ENCODE measurements at places on chromosomes 1 and 21.
A peak's percentile ranks its signal among the peaks of the same experiment; 100 is the strongest.

DNA sequence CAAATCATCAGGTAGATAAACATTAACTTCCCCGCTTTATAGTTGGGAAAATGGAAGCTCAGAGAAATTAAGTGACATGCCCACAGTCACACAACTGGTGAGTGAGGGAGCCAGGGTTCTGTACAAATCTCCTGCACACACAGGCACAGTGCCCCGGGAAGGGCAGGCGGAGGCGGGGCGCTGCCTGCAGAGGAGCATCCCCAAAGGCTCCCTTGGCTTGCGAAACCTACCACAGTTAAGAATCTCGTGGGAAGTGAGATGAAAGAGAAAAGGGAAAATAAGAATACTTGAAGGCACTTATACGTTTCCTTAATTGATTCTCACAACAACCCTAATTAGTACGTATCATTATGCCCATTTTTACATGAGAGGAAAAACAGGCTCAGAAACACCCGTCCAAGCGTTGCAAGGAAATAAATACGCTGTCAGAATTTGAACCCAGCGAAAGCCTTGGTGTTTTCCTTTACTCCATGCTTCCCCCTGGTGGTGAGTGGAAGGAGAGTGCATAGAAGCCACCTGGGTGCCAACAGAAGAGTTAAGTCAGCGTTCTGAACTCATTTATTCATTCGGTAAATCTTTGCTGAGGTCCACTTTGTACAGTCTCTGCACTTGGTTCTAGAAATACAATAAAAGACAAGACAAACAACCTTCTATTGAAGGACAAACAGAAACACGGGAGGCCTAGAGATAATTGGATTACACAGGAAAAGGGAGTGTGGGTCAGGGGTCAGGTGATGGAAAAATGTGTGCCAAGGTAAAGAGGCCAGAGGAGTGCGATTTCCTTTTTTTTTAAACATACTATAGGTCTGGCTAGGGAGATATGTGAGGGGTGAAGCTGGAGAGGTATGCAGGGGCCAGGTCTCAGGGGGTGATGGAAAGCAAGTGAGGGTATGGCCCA lies 28.4 kb downstream of the ACP6 start:
- DNase-seq, result peak; percentile 34

DNA sequence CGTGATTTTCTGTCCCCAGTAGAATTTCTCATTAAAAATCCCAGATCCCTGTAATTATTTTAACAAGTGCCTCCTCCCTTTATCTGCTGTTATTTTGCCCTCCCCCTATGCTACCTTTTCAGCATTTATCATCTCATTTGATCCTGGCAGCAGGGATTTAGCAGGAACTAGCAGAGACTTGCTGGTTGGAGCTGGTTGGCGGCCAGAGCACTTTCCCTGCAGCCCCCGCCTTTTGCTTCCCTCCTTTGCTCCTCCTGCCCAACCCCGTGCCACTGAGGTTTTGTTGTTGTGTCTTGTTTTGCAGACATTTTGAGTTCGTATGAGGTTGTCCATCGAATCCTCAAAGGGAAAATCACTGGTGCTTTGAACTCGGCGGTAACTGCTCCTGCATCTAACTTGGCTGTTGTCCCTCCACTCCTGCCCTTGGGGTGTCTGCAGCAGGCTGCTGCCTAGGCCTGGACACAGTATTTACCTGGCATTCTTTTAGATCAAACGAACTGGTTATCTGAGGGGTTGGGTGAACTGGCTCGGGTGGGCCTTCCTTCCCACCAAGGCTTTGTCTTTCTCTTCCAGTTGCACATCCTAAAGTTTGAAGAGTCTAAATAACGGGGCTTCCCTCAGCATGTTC lies 11.2 kb downstream of the UBE2Q1 start:
- DNase-seq, result no peak

- DNase-seq, result peak; percentile 54
Measured at GRCh38 chr1:182611787-182612186, 7.6 kb upstream of the RGS16 start.

- no peak for DNase-seq
Measured at GRCh38 chr1:64215576-64215975, 12.2 kb downstream of the UBE2U start.

DNA sequence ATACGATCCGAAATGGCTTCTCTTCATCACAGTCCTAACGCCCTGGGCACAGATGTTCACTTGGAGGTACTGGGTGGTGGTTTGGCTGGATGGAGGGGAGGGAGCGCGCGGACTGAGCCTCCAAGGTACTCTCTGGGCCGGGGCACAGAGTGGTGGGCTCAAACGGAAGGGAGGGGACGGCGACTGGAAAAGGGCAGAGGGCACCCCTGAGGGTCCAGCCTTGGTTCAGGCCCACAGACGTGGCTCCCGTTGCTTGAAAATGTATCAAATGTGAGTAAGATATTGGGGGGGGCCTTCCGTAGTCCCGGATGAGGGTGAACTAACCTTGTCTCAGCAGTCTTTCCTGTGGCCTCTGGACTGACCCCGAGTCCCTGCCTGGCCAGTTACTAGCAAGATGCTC lies 463 bp downstream of the IL12RB2 start:
- DNase-seq, result no peak

DNA sequence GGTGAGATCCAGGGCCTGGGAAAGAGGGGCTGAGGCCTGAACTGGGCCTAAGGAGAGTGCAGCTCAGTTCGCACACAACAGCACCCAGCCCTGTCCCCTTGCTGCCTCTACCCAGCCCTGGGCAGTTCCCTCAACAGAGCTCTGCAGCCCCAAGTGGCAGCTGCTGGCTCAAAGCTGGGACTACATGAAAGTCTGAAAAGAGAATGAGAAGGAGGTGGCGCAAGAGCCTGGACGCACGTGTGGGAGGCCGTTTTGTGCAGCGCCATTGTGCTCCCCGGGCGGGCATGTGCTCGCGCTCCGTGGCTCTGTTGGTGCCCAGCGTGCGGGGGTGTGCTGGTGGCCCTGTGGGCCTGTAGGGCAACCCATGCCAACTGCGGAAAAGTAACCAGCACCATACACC lies 10.3 kb downstream of the GPR37L1 start:
- no peak for DNase-seq

GRCh38 chr1:154206196-154206595 lies at the start of gene CFAP141:
Gene CFAP141, minus strand, starts transcription at chr1:154206333. Its CDS starts 26 bp downstream, at chr1:154206307.
- no peak for DNase-seq

DNA sequence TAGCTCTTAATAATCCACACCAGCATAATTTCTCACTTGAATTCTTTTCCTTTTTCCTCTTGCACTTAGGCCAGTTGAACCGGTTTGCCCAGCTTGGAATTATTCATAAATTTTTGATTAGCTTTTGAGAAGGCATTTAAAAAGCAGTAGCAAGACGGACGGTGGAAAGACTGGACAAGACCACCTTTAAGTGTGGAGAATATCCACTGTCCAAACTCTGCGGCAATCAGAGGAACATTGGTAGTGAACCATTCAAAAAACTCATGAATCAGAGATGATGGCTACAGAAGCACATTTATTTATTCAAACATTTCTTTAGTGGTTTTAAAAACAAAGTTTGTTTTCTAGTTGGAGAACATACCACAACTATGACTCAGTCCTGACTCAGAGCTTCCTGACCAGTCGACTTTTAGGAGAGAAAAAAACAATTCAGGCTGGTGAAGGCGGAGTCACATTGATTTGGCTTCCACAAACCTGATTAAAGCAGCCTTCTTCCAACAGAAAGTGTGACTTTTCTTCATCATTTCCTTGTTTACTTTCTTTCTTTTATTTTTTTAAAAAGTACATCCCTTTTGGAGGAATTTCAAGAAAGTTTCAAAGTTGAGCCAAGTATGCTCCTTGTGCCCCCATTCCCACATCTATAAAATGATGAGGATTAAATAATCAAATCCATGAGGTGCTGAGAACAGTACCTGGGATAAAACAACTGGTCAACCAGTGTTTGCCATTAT lies 128.8 kb downstream of the ADSS2 start:
- no peak for DNase-seq

DNA sequence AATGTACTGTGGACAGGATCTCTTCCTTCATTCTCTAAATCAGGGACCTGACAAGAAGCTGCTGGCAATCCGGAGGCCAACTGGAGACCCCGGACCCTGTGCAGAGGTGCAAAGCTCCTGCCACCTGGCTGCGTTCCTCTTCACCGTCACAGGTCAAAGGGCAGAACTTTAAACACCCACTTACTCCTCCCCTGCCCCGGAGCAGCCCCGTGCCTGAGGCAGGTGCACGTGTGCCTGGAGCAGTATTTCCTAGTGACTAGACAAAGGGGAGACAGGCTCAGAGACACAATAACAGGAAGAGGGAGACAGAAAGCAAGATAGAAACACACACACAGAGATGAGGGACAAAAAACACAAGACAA lies 6.6 kb upstream of the PIGC start:
- no peak for DNase-seq

GRCh38 chr1:159829822-159830465 lies 3.3 kb downstream of the SLAMF8 start:
- peak; percentile 39 for DNase-seq

DNA sequence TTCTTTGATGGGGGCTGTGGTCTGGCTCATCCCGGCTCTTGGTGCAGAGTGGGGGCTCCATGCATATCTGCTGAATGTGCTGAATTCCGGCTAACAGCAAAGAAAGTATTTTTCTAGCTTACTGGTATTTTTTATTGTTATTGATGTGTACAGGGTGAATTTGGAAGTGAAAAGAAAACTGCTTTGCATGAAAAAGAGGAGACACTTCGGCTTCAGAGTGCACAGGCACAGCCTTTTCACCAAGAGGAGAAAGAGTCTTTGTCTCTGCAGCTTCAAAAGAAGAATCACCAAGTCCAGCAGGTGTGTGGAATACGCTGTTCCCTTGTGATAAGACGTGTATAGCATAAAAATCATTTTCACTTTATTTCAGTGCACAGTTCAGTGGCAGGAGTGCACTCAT lies 57.6 kb downstream of the PCNT start:
- DNase-seq, result no peak

DNA sequence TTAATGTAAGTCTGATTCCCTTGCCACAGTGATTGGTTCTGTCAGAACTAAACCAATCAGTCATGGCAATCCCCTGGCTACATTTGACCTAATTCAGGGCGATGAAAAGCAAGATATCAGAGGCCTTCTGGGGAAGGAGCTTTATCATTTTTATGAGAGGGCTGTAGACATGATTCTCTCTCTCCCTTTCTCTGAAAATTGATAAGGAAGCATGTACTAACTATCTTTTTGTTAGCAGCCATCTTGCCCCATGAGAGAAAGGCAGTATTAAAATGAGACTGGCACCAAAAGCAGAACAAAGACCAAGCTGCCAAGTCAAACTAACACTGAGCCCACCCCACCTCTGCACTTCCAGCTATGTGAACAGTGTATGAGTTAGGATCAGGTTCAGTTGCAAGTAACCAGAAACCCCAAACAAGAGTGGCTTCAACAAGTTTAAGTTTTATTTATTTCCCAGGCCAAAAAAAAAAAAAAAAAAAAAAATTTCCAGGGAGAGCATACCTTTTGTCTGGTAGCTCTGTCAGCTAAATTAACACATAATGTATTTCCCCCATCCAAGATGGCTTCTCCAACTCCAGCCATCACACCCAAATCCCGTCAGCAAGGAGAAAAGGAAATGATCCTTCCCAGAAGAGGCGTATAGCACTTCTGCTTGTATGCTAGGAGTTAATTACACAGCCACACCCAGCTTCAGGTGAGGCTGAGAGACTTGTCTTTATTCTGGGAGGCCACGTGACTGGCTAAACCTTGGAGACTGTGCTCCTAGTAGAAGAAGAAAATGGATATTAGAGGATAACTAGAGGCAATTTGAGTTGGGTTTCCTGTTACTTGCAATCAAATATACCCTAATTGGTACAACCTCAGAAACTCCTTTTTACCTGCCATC lies 105.8 kb upstream of the RALGPS2 start:
- DNase-seq, result no peak

DNA sequence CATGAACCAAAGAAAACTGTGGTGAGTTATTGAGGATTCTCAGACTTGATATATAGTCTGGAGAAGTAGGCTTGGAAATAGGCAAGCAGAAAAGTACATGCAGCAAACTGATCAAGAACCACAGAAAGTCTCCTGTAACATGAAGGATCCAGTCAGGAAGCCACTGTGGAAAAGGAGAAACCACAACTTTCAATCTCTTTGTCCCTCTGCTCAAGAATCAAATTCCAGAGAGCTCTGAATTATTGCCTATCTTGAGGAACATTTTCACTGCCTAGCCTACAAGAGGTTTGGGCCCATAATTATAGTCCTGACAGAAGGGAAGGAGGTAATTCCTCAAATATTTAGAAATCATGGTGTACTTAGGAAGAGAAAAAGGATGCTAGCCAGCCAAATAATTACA lies 43.0 kb upstream of the ADAMTS1 start:
- DNase-seq, result no peak

DNA sequence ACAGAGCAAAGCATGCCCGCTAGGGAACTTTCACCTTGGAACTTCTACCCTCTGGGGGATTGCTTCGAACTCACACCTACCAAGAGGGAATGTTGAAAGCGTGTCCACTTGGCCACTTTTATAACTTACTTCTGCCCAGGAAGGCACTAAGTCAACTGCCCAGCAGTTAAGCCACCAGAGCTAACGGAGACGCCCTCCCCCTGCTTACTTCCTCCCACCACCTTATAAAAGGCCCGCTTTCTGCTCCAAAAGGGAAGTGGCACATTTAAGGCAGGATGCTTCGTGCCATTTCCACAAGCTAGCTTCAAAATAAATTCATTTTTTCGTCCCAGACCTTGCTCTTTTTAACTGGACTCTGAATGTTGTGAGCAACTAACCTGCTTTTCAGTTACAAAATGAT lies 3.2 kb upstream of the AK2 start:
- no peak for DNase-seq

GRCh38 chr1:24743404-24744211 lies 1.6 kb upstream of the CLIC4 start:
- peak; percentile 32 for DNase-seq

GRCh38 chr1:19240673-19241538 lies 10.4 kb downstream of the EMC1 start:
- peak; percentile 45 for DNase-seq

DNA sequence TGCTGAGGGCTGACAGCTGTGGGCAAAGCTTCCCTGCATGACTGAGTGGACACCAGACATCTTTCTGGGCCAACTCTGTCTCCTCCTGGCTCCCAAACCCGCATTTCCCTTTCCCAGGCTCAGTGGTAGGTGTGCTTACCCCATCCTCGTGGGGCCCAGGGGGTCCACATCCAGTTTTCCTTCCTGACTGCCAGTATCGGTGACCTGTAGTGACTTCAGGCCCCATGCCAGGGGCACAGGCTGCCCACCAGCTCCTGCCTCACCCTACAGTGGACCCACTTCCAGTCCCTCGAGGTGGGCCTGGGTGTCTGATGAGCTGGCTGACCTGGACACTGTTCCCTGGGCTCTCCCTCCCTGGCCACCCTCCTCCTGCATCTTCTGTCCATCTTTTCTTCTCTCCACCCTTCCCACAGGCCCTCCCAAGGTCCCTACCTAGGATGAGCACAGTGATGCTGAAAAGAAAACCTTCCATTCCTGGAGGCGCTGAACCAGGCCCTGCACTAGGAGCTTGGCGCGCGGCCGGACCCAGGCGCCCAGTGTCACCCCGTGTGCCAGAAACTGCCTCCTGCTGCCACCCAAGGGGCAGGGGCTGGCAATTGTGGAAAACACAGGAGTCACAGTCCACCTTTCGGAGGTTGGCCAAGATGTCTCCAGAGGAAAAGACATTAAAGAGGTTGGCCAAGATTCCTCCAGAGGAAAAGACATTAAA lies 67.1 kb downstream of the RUNX3 start:
- no peak for DNase-seq
